CD4-positive, CD25-positive, alpha-beta regulatory T cell (primary cell): ENCODE measurements at places on chromosomes 5 and 9.

- DNase-seq = no peak
Observed at GRCh38 chr9:26034786-26035185, 356.5 kb upstream of the TUSC1 start.

DNA sequence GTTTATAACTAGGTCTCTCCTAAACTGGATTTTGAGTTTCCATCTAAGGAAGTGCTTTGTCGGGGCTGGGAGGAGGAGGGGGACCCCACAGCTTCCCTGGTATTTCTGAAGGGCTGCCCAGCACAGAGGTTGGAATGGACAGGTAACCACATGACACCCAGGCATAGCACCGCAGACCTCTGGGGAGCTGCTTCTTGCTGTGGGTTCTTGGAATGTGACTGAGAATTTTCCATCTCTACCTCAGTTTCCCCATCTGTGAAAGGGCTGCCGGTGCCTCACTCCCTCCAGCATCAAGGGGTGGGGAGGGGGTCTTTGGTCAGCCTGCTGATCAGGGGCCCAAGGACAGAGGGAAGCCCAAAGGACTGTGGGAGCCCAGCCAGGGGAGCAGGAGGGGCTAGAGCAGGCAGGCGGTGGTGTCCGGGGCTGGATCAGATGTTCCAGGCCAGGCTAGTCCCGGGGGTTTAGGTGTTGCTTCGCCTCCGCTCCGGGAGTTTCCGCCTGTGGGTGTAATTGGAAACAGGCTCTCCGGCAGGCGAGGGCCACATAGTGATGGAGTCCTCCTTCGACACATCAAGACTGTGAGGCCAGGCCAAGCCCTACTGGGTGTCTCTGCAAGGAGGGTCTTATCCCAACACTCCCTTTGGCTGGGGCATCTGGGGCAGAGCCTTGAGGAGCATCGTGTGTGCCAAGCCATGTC is 3.3 kb downstream of the OLFML2A start:
- DNase-seq = no peak

DNA sequence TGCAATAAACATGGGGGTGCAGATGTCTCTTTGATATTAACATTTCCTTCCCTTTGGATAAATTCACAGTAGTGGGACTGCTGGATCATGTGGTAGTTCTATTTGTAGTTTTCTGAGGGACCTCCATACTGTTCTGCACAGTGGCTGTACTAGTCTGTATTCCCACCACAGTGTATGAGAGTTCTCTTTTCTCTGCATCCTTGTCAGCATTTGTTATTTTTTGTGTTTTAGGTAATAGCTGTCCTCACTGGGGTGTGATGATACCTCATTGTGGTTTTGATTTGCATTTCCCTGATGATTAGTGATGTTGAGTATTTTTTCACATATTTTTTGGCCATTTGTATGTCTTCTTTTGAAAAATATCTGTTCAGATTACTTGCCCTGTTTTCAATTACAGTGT is 562.5 kb downstream of the CSNK1G3 start:
- no peak for DNase-seq

GRCh38 chr9:2674141-2674824 is 43.0 kb upstream of the KCNV2 start:
- DNase-seq = no peak

DNA sequence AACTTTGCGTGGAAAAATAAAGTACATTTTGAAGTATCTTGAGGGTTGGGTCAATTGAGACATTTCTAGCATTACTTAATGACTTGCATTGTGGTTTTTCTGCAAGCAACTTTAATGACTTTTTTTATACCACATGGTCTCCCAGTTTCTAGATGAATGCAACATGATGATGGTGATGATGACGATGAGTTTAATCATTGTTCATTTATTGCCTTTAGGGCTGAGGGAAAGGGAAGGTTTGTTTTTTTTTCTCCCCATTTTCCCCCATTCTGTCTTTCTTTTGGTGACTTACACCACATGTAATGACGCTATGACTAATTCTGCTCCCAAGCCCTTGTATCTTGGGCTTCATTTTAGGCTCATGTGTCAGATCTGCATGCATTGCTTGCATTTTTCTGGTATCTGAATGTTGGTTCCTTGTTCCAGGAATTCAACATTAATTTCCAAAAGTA is 57.7 kb upstream of the NXNL2 start:
- DNase-seq = no peak

- no peak for DNase-seq
Observed at GRCh38 chr5:115100319-115100955, 69.3 kb downstream of the TRIM36 start.

DNA sequence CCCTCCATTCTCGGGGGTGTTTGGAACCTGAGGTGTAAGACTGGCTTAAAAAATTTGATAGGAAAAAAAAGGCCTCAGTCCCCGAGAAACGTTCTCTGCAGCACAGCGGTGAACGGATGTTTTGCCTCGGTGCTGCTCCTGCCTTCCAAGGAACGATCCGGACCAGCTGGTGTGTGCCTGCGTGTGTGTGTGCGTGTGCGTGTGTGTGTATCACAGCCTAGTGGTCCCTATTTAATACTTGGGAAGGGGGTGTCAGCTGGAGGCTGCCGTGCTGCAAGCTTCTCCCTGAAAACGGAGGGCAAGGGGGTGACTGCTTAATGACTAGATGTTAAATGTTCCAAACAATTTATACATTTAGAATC is 76.9 kb downstream of the LHX2 start:
- no peak for DNase-seq

GRCh38 chr5:132772291-132773070 is 4.6 kb downstream of the SEPTIN8 start:
- DNase-seq = no peak

DNA sequence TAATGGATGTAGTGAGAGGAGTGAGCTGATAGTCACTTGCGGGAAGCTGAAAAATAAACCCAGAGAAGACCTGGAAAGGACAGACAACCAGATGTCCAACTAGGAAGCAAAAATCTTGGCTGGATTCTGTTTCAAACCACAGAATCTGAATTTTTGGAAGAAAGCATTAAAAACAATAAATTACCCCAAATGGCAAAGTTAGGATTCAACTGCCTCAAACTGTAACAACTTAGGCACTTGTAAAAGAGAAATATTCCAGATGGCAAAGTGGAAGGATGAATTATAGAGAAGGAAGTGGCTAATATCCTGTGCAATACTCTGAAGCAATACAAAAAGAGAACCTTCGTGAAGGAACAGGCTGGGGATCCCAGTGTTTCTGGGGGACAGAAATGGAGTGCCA is 46.8 kb upstream of the SLIT3 start:
- DNase-seq = no peak

GRCh38 chr5:149453618-149454415 is 74.7 kb upstream of the IL17B start:
- DNase-seq = no peak

GRCh38 chr5:111790295-111790694 is 33.3 kb upstream of the NREP start:
- DNase-seq = no peak

GRCh38 chr9:86716326-86716922 is 230.9 kb downstream of the GAS1 start:
- no peak for DNase-seq

GRCh38 chr5:574906-575305 is 37.2 kb upstream of the CEP72 start:
- no peak for DNase-seq

GRCh38 chr5:132947671-132948070 is 15.8 kb downstream of the AFF4 start:
- DNase-seq = no peak

DNA sequence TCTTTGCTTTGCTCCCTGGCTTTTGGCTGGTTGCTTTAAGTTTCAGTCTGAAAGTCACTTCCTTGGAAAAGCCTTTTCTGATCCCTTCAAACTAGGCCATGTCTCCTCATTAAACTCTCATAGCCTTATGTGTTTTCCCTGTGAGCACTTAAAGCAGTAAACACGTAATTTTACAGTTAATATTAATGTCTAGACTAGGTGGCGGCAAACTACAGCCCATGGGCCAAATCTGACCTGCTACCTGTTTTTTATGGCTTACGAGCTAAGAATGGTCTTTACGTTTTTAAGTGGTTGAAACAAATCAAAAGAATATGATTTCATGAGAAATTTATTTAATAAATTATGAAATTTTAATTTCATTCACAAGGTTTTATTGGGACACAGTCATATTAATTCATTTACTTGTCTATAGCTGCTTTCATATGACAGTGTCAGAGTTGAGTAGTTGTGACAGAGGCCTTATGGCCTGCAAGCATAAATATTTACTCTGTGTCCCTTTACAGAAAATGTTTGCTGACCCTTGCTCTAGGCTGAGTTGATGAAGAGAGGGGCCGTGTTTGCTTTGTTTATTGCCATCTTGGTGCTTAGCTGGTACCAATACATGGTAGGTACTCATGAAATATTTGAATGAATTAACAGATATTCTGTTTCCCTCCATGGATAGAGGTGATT is 7.4 kb downstream of the SLC44A1 start:
- DNase-seq = no peak

GRCh38 chr9:71506821-71507220 is 261.5 kb downstream of the CEMIP2 start:
- DNase-seq = no peak

DNA sequence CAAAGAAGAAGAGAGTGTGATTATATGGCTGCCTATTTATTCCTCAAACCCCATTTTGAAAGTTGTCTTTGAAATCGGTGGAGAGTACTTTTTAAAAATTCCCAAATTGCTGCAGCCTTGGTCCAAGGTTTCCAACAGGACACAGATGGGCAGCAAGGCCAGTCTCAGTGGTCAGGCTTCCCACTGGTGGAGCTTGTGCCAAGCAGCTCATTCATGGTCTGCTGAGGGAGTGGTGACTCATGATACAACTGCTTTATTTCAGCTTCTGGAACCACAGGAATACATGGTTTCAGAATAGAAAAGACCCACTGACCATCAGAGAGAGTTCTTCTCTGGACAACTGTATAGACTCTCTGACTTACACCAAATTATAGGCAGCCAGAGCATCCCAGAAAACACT is 673.1 kb upstream of the KLF4 start:
- DNase-seq = no peak

- DNase-seq = no peak
Observed at GRCh38 chr9:127854184-127854806, at the start of gene ENG. TSS of gene ENG (minus strand) at chr9:127854658. CDS start at chr9:127854355, 303 bp downstream.

GRCh38 chr9:90898228-90898627 is 96.6 kb downstream of the SYK start:
- DNase-seq = no peak

- DNase-seq = no peak
Observed at GRCh38 chr5:5523066-5523505, 100.6 kb downstream of the ICE1 start.

DNA sequence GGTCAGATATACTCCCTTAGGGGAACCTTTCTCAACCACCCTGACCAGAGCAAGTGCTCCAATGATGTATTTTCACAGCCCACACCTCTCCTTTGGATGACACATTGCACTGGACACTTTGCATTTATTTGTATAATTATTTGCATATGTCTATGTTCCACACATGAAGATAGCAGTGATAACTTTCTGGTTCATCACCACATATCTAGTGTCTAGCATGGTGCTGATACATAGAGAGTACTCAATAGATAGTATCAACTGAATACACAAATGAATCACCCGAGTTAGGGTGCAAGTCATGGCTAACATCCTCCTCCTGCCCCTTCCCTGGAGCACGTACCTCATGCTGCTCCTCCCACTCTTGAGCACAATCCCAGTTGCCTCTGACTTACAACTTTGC is 617.6 kb downstream of the EBF1 start:
- no peak for DNase-seq

GRCh38 chr5:3854188-3854821 is 258.7 kb downstream of the IRX1 start:
- no peak for DNase-seq

- no peak for DNase-seq
Observed at GRCh38 chr5:74630453-74631066, 10.0 kb downstream of the ENC1 start.

- DNase-seq = no peak
Observed at GRCh38 chr9:126423916-126424185, 97.2 kb downstream of the MVB12B start.

- DNase-seq = no peak
Observed at GRCh38 chr5:170503990-170504596, at the start of gene KCNIP1. TSS of gene KCNIP1 (plus strand) at chr5:170504020.

- no peak for DNase-seq
Observed at GRCh38 chr5:74367241-74367733, 273.2 kb downstream of the ENC1 start.

DNA sequence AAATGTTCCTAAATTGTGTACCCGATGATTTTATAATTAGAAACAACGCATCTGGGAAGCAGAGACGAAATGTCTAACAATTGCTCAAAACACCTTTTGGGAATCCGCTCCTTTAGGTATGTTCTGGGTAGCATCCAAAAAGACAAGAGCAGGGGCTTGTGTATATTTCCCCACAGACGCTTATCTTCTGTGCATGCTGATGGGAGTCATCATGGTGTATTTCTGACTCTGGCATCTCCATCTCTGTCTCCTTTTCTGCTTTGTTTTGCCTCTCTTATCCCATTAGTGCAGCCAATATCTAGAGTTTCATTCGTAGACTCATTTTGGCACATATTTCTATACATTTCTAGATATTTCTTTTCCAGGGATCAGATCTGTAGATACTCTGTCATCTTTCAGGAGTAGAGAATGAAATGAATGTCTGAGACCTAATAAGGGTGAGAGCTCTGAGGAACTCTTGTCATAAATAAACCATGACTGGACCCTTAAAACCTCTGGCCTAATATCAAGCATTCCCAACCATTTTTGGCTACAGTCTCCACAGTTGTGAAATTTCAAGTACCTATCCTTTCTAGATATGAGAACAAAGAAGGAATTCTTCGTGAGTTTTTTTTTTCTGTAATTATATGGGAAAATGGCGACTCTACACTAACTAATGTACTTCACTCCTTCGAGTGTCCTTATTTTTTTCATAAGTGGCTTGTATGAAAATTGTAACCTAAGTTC is 508.2 kb downstream of the ACTL7B start:
- DNase-seq = no peak

DNA sequence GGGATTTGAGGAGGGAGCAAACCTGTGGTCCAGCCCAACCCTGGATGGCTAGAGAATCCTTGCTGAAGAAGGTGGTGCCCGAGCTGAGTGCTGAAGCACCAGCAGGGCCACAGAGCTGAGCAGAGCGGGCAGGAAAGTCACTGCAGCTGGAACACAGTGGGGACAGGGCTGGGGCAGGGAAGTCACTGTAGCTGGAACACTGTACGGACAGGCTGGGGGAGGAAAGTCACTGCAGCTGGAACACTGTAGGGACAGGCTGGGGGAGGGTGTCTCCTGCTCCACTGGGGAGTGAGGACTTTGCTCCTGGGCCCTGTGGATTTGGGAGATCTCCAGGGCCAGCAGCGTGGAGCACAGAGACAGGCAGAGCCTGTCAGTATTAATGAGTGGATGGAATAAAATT is 9.0 kb upstream of the SUSD3 start:
- DNase-seq = no peak

GRCh38 chr9:70488098-70488792 is 73.8 kb upstream of the KLF9 start:
- no peak for DNase-seq

- peak; percentile 74 for DNase-seq
Observed at GRCh38 chr9:37408933-37409710, 13.4 kb upstream of the GRHPR start.

- DNase-seq = no peak
Observed at GRCh38 chr5:136094913-136095641, 37.6 kb upstream of the SMAD5 start.
